Eye (tissue), 1 donor: ENCODE measurements at places on chromosomes 11 and 22.

DNA sequence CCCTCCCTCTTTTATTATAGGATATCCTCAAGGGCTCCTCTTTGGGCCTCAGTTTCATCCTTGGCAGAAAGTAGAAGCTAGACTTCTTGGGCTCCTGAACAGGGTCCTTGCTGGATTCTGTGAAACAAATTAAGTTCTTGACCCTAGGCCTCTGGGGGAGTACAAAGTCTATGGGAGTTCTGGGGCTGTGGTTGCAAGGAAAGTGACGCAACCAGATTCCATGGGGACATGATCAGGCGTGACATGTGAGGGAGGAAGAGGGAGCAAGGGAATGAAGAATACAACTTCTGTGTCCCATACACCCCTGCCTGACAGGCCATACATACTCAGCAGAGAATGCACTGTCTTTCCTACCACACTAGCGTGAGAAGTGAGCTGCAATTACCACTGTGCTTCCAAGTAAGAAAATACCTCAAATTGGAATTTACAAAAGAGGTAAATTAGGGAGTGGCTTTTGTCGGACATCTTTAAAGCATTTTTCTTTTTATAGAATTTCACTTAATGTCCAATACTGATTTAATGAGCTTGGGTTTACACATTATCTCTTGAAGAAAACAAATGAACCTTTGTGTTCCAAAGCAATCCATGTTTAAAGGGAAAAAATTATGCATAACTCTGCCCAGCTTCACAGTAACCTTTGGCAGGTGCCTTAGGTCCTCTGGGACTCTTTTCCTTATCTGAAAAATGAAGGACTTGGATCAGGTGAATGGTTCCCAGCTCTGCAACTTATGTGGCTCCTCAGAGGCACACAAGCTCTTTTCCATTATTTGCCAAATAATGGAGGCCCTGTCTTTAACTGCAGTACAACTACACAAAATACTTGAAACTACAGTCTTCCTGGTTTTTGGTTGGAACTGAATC, 38.9 kb downstream of the LIMK2 start:
- DNase-seq, result no peak

GRCh38 chr11:14644226-14645014, 816 bp downstream of the PDE3B start:
- DNase-seq, result peak; percentile 89

GRCh38 chr11:126416542-126417090, 61.1 kb downstream of the ST3GAL4 start:
- peak; percentile 94 for DNase-seq

- no peak for DNase-seq
Observed at GRCh38 chr22:21791635-21792625, 56.3 kb upstream of the YPEL1 start.

- no peak for DNase-seq
Observed at GRCh38 chr22:33539902-33540751, 380.1 kb downstream of the LARGE1 start.

- no peak for DNase-seq
Observed at GRCh38 chr22:40190501-40190900, 12.8 kb downstream of the TNRC6B start.

DNA sequence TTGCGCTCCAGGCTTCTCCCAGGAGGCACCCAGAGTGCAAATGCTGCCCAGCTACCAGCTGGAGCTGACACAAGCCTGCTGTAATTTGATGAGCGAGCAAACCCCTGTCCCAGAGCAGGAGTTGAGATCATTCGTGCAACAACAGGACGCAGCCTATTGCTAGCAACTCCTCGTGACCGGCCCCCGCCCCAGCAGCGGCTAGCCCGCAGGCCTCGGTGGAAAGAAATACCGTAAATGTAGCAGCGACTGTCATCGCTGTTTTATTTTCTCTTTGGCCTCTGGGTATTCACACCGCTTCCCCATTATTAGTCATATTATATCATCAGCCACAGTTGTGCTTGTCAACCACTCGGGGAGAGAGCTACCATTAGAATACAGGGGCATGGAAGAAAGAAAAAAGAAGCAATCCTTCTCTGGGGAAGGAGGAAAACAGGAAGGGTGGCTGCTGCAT, 59.2 kb upstream of the ATXN10 start:
- DNase-seq, result peak; percentile 68

GRCh38 chr11:32172041-32172847, 81.4 kb downstream of the RCN1 start:
- peak; percentile 83 for DNase-seq
